ENCODE measurements at places on chromosomes 4 and X.

- no peak for DNase-seq
Observed at GRCh38 chr4:151600432-151600831, 160.4 kb downstream of the GATB start.

DNA sequence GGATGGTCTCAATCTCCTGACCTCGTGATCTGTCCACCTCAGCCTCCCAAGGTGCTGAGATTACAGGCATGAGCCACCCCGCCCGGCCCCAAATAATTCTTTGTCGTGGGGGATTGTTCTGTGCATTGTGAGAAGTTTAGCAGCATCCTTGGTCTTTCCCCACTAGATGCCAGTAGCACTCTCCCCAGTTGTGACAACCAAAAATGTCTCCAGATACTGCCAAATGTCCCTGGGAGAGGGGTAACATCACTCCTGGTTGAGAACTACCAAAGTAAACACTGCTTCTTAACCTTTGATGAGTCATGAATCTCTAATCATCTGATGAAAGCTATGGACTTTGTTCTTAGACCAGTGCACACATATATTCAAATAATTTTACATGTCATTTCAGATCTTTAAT, 90.7 kb upstream of the BRS3 start:
- DNase-seq = no peak

GRCh38 chr4:87209696-87210095, 10.7 kb downstream of the KLHL8 start:
- DNase-seq = no peak

DNA sequence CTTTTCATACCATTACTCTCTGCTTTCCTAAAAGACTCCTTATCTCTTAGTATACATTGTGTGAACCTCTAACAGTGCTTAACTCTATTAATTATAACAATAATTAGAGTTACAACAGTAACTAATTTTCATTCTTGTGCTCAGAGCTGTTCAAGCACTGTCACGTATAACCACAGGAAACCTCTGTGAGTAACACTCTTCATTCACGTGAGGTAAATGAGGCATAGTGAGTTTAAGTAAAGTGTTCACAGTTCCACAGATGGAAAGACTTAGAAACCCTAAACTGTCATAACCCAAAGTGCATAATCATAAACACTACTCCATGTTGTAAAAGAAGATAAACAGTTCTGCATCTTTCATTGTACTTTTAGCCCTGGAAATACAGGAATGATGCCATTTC, 222.4 kb downstream of the CCSER1 start:
- DNase-seq = no peak

- DNase-seq = no peak
Observed at GRCh38 chr4:147693218-147693617, 9.3 kb upstream of the PRMT9 start.
